ENCODE measurements at places on chromosomes 13 and 19.

DNA sequence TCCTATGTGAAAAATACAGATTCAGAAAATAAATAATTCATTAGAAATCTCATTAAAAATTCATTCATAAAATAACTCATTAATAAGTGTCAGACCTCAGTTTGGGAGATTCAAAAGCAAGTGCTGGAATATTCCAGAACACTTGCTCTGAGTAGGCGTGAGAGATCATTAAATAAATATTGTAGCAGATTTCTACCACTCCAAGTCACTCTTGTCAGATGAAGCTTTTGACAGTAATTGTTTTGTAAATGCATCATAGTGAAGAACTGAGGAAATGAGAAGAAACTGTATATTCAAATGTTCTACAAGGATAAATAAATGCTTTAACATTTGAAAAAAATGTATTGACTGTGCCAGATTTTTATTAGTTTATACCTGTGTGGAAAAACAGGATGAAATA is 1228.1 kb downstream of the SLITRK1 start:
- no peak for DNase-seq

GRCh38 chr13:73776151-73776785 is 357.9 kb downstream of the KLF12 start:
- no peak for DNase-seq

GRCh38 chr13:24910502-24911132 is 146.6 kb downstream of the RNF17 start:
- DNase-seq: no peak

GRCh38 chr13:79485014-79485811 is 4.3 kb downstream of the NDFIP2 start:
- no peak for DNase-seq

GRCh38 chr19:57905258-57905657 is 11.1 kb downstream of the ZNF417 start:
- no peak for DNase-seq

DNA sequence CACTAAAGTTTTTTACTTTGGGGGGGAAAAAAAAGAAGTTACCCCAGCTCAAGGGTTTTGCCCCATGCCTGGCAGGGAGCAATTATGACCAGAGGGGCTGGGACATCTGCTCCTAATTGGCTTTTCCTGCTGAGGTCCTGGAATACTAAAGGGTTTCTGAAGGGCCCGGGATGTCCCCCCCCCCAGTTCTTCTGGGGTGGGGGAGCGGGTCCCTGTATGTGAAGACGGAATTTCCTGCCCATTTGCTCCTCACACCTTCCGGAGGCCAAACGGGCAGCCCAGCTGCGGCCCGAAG is 1.1 kb upstream of the DLL3 start:
- DNase-seq: no peak

DNA sequence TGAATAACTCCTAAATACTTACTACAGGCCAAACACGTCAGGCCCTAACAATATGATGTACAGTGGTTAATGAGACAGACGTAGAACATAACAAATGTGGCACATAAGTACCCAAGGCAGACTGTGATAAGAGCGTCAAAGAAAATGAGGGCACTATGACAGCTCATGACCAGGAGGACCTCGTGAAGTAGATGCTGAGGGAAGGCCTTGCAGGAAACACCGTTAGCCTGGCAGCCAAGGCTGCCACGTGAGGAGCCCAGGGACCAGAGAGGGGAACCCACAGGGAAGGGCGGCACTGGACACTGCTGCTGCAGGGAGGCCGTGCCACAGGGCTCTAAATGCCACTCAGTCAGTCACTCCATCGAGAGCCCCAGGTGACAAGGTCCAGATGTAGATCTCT is 5.7 kb downstream of the TUBGCP3 start:
- no peak for DNase-seq

DNA sequence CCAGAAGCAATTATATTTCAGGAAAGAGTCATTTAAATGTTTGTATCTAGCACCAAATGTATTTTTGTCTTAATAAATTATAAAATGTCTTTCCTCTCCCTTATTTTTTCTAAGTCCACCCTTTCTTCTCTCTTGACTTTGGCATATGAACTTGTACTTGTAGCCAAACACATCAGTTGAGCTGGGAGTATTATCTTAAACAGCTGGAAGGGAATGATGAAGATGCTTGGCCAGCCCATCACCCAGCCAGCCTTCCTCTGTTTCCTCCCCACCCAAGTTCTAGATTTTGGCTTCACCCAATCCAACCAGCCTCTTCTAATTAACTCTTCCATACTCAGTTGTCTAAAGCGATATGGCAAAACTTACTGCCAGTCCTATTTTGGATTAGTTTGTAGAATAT is 272.5 kb downstream of the ENOX1 start:
- DNase-seq: no peak

DNA sequence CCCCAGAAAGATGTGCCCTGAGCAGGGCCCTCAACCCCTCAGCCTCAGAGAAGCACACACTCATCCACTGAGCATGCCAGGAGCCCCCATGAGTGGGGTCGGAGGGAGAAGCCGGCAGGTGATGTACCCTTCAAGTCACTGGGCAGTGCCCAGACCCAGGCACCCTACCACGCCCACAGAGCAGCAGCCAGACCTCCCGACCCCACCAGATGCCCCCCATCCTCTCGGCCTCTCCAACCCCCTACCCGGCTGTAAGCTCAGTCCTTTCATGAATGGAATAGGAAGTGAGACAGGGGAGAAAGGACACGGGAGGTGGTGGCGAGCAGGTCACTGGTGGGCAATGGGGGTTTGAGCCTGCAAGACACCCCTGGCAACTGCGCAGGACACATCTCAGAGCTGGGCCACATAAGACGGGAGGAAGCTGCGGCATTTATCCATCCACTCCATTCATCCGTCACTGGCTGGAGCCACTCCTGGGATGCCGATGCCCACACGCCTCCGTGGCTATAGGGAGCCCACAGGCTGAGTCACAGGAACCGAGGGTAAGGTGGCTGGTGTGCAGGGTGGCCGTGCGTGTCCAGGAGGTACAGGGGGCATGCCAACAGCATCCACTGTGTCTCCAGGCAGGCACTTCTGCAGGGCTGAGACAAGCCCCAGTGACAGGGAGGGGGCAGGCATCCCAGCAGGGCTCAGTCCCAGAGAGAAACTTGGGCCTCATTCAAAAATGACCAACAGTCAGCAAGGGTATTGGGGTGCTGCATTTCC is 23.8 kb upstream of the VSTM2B start:
- no peak for DNase-seq

DNA sequence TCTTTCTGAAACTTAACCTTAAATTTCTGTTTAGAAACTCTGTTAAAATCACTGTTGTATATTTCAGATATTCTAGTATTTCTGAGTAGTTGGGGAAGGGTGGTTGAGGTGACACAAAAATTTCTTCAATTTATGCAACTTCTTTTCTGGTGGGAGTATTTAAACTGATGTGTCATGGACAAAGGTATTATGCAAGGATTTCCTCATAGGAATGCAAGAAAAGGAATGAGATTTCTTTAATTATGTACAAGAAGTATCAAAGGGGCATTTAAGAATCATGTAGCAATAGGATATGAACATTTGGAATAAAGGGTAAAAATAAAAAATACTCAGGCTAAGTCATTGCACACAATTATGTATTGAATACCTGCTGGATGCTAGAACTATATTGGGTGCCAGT is 575.8 kb upstream of the KLF12 start:
- DNase-seq: no peak

GRCh38 chr13:46382224-46382623 is 4.8 kb downstream of the RUBCNL start:
- DNase-seq: no peak

DNA sequence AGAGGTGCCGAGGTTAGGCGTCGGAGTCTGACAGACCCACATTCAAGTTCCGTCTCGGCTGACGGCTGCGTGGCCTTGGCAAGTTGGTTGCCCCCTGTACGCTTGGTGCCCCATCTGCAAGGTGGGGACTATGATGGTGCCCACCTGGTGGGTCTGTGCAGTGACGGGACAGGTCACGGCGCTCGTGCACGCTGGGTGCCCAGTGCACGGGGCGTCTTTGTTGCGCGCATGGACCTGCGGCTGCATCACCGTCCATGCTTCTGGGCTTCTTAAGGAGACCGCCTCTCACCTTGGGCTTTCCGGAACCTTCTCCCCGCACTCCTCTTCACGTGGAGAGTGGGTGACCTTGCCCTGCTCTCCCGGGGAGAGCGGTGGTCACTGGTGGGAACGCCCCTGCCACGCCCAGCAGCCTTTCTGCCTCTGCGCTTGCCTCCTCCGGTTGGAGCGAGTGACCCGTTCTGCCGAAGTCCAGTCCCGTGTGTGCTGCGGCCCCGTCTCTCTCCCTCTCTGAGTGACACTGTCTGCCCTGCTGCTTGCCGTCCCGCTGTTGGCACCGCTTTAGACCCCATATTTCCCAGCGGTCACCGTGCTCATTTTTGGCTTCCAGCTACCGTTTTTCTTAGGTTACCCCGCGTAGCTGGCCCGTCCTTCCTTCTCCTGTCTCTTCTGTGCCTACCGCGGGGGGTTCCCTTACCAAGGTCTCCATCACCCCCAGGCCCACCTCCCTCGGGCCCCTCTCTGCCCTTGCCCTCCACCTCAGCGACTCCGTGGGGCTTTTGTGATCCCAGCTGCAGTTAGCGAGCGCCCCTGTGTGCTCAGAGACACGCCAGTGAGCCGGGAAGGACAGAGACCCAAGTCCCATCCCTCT is 6.4 kb downstream of the ATP11A start:
- no peak for DNase-seq

DNA sequence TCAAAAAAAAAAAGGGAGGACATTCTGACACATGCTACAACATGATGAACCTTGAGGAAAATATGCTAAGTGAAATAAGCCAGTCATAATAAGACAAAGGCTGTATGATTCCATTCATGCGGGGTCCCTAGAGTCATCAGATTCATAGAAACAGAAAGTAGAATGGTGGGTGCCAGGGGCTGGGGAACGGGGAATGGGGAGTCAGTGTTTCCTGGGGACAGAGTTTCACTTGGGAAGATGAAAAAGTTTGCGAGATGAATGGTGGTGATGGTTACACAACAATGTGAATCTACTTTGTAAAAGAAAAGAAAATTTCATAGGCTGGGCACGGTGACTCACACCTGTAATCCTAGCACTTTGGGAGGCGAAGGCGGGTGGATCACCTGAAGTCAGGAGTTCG is 6.1 kb upstream of the CLEC4G start:
- DNase-seq: peak; percentile 41

DNA sequence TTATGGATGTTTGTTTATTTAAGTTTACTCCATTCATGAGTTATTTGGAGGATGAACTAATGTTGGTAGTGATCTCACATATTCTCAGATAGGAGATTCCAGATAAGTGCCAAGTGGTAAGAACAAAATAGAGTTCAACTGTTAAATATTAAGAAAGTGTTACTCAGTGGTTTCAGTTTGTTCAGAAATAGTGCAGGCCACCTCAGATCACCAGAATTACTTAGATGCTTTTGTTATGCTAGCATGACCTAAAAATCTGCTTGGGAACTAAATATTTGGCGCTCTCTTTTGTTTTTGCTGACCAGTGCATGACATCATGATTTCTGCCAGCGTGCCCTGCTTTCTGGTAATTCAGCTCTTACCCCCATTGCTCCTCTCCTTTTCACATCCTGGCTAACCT is 15.6 kb downstream of the CLDN10 start:
- no peak for DNase-seq

GRCh38 chr13:69199664-69200063 is 908.0 kb upstream of the ATXN8OS start:
- DNase-seq: no peak

DNA sequence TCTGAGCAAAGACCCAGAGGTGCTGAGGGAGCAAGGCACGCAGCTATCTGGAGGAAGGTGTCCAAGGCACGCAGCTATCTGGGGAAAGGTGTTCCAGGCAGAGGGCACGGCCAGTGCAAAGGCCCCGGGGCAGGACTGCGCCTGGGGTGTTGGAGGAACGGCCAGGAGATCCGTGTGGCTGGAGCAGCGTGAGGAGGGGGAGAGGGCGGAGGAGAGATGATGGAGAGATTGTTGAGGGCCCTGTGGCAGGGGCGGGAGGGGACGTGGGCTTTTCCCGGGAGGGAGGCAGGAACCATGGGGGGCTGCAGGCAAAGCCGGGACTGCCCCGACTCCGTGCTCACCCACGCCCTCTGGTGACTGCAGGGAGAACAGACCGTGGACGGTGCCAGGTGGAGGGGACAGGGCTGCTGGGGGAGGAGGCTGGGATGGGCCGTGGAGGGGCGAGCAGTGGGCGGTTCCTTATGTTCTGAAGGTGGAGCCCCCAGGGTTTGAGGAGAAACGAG is 13.3 kb upstream of the MISP start:
- peak; percentile 37 for DNase-seq

- no peak for DNase-seq
Measured at GRCh38 chr13:81874681-81875661, 1534.0 kb upstream of the SPRY2 start.

DNA sequence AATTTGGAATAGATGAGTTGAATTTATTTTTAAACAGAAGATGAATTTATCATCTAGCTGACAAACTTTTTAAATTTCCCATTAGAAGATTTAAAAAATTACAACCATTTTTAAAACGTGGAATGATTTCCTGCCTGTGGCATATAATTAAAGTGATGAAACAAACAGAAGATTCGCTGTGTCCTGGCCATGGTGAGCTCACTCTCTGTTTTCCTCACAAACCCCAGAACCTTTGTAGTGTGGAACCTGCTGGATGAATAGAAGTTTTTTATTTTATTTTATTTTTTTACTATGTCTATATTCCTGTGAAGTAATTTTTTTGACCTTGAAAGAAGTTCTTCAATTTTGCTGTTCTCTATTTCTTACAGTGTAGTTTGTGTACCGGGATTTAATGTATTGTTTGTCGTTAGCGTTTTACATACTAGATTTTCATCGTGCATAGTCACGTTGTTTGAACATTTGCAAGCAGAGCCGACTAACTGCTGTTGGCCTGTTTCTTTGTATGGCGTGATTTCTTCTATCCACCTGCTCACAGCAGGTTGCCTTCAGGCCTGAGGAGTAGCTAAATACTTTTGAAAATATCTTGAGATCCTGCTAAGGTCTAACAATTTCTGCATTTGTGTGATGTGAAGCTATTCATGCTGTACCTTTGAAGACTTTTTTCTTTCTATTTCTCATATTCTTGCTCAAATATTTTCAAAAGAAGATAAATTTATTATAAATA is 149.2 kb downstream of the GGACT start:
- DNase-seq: no peak

GRCh38 chr19:12694641-12695040 is 1.8 kb downstream of the FBXW9 start:
- no peak for DNase-seq

DNA sequence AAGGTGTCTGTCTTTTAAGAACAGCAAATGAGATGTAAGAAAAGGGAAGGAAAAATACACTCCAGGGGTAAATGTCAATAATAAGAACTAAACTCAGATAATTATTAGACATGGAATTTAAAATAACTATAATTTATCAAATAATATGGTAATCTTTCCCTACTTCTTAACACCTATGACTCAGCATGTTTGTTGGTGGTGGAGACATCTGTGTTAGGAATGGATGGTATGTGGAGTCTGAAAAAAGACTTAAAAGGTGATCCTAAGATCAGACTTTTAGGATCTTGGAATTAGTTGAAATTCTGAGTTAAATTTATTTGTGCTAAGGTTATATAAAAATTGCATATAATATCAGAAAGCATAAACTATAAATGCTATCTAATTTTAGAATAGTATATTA is 915.1 kb downstream of the SLITRK5 start:
- no peak for DNase-seq

GRCh38 chr13:80033286-80033685 is 307.6 kb downstream of the SPRY2 start:
- no peak for DNase-seq

Measured in stimulated activated naive CD4-positive, alpha-beta T cell treated with Interleukin-2 at 50 U/mL for 16 hours (primary cell).